Stimulated activated CD4-positive, alpha-beta T cell treated with anti-CD3 and anti-CD28 coated beads, Interleukin-4, amount 100 ng/mL, for 1 hour (primary cell): ENCODE measurements at places on chromosomes 11 and 22.

GRCh38 chr11:74770456-74770855, 21.8 kb downstream of the RNF169 start:
- no peak for DNase-seq

GRCh38 chr11:87851234-87851633, 324.0 kb downstream of the RAB38 start:
- no peak for DNase-seq

- DNase-seq: no peak
Observed at GRCh38 chr11:8908099-8908498, 2.9 kb upstream of the AKIP1 start.

- DNase-seq: no peak
Observed at GRCh38 chr11:36507824-36508489, 2.1 kb downstream of the TRAF6 start.

DNA sequence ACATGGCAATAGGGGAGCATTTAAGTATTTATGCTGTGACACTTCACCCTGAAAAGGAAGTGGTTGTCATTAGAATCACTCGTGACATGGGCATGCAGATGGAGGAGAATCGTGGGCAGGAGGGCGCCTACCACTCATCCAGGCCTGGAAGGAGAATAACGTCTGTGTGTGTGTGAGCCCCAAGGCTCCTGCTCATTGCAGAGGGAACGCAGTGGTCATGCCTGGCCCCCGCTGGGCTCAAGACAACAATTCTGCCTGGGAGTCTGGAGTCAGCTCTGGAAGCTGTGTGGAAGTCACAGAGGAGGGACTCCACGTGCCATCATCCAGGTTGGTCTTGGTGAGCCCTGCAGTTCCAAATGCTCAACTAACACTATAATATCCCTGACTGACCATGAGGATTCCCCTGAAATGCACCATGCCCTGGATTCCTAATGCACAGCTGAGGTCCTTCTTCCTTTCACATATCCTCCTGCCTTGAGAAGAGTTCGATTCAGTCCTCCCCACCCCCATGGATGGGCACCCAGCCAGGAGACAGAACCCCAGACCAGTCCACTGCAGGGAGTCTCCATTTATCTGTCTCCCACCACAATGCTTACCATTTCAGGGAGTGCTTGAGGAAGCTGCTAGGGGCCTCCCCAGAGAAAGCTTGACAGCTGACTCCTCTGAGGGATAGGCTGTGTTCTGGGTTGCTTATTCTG, 446.9 kb upstream of the B3GAT1 start:
- no peak for DNase-seq

DNA sequence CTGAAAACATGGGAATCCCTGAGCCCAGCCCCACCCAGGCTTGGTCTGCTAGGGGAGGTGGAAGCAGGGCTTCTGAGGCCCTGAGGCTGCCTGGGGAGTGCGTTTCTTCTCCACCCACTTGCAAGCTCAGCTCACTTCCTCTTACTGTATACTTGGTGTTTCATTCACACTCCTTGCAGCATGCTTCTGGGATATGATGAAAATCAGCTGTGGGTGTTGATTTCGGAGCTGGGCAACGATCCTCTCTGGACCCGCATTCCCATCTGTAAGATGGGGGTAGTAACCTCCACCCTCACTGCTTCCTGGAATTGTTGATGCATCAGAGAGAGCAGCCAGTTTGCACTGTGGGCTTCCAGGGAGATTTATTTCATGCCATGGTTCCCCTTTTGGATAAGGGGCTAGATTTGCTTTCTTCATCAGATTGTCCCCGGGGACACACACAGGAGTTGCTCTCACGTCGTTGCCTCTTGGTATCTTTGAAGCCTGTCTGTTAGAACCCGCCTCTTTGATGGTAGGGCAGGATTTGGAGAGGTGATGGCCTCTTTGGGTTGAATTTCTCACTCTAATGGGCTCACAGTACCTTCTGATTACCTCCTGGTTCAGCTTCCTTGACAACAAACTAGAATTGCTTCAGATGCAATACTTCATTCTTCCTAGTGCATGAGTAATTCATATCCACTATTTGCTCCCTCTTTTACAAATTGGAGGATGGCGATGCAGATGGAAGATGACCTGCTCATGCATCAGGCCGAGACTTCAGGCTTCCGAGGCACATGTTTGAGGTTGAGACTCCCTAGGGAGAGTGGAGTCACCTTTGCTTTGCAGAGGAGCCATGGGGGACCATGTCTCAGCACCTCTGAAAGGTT, 40.4 kb downstream of the BCR start:
- DNase-seq: peak; percentile 29

- peak; percentile 54 for DNase-seq
Observed at GRCh38 chr22:36252754-36253522, at the start of gene APOL1. Gene APOL1 (plus strand): TSS chr22:36253133. CDS start chr22:36254956, 1,823 bp downstream.

DNA sequence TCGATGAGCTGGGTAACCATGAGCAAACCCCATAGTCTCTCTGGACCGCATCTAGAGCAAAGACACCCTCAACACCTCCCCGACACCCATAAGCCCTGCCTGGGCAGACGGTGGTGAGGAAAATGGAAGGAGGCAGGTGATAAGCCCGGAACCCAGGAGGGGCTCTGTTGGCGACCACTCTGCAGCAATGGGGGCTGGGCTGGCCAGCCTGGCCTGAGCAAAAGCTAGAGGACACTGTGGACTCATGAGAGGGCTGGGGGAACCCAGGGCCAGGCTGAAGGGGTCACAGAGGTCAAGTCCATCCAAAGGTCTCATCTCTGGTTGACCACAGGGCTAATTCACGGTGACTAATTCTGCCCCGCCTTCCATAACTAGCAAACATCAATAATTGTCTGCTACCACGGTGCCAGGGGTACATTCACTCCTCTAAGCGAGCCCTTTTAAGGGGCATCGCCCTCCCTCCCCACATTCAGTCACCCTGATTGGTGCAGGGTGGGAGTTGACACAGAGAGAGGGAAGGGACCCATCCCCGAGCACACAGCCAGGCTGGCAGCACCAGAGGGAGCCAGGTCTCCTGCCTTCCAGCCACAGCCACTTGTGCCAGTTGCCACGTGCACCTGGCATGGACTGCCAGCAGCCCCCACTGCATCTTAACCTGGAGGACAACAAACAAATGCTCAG, 4.0 kb downstream of the PYGM start:
- DNase-seq: no peak

GRCh38 chr22:26556904-26557303, 33.0 kb downstream of the TPST2 start:
- no peak for DNase-seq

DNA sequence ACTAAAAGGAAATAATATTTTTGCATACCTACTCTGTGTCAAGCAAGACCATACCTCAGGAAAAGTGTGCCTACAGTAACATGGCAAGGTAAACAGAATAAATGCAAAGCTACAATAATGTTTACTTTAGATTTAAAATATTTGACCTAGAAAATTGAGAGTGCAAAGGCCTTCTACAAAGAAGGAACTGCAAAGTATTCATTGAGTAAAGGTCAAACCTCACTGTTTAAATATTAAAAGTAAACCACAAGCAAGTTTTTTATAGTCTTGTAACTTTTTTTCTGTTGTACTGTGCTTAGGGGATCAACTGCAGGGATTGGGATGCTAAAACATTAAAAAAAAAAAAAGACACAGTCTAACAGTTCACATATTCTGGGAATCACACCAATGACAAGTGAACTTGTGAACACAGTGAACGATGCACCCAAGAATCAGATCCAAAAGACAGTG, 48.8 kb downstream of the CWF19L2 start:
- no peak for DNase-seq

- peak; percentile 30 for DNase-seq
Observed at GRCh38 chr22:18000441-18001039, 23.8 kb downstream of the MICAL3 start.

DNA sequence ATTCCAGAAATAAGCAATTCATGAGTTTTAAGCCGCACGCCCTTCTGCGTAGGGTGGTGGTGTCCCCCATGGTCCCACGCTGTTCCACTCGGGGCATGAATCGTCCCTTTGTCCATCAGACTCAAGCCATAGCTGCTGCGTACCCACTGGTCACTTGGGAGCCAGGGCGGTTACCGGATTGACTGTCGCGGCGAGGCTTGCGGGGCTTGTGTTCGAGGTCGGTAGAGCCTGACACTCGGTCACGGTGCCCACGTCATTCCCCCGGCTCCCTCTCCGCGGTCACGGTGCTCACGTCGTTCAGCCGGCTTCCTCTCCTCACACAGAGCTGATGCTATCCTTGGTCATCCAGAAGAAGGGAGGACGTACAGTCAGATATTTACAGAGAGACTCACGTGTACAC, 1227.0 kb downstream of the BRD1 start:
- DNase-seq: no peak

GRCh38 chr22:32589007-32589406, 114.4 kb downstream of the FBXO7 start:
- DNase-seq: no peak

DNA sequence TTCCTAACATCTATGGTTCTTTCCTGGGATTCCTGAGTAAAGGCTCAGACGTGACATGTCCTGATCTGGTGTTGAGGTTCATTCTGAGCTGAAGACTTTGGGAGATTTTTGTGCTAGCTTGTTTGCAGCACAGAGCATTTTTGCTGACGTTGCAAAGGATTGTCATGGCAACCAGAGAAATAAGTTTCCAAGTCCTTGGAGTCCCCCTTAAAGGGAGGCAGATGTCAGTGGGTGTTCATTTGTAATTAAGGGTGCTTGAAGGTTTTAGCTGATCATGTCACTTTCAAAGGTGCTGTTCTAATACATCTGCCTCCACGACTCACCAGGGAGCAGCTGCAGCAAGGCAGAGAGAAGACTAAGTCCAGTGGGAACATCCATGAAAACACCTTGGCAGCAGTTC, 5.4 kb upstream of the SYN3 start:
- no peak for DNase-seq

- peak; percentile 81 for DNase-seq
Observed at GRCh38 chr11:118911880-118912741, 13.6 kb downstream of the BCL9L start.
